Left ventricle myocardium inferior (tissue), 1 donor: ENCODE measurements at places on chromosomes 13 and 19.
A peak's percentile ranks its signal among the peaks of the same experiment; 100 is the strongest.

GRCh38 chr19:55704494-55705245 is 29.6 kb downstream of the EPN1 start:
- no peak for DNase-seq

- no peak for DNase-seq
Observed at GRCh38 chr13:45196622-45197021, 4.2 kb downstream of the KCTD4 start.

DNA sequence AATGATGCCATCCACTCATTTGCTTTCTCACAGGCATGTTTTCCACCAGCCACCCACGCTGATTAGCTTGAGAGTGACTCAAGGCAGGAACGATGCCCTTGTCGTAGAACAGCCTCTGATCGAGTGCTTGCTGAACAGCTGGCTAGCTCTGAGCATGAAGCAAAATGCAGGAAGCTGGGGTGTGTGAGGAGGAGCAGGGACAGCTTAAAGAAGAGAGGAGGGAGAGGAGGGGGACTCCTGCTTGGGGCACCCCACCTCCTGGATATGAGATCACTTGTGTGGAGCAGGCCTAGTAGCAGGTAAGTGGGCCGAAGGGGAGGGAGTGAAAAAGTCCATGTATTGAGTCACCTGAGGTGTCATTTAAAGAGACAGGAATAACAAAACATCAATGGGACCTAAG is 48.8 kb downstream of the IRS2 start:
- no peak for DNase-seq

DNA sequence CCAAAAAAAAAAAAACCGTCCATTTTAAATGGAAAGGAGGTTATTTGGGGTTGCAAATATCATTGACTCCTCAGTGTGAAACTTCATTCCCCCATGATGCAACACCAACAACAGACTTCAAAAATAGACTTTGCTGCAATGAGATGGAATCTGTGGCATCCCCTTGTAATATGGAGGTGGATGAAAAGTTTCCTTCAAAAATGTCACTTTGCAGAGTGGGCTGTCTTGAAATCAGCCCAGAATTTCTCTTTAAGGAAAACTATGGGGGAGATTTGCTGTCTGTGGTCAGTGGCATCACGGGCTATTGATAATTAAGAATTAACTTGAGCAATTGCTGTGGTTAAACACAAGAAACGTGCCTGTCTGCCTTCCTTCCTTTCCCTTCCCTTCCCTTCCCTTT is 1.5 kb downstream of the GPR18 start:
- DNase-seq: no peak

GRCh38 chr13:73991884-73992283 is 142.3 kb downstream of the KLF12 start:
- no peak for DNase-seq

- no peak for DNase-seq
Observed at GRCh38 chr13:40398065-40398464, 268.4 kb downstream of the FOXO1 start.

DNA sequence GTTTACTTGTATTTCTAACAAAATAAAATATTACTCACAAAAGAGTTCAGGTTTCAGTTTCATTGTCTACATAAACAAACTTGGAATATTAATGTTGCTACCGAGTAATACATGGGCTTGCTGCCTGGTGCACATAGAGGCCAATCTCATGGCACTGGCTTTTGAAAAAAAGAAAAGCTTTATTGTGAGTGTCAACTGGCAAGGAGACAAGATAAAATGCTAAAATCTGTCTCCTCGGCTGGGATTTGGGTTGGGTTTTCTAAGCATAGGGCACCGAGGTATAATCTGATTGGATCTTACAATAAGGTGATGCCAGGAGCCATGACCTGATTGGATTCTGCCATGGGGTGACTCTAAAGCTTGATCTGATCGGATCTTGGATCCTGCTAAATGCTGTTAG is 1519.9 kb upstream of the MIR17HG start:
- DNase-seq: no peak

DNA sequence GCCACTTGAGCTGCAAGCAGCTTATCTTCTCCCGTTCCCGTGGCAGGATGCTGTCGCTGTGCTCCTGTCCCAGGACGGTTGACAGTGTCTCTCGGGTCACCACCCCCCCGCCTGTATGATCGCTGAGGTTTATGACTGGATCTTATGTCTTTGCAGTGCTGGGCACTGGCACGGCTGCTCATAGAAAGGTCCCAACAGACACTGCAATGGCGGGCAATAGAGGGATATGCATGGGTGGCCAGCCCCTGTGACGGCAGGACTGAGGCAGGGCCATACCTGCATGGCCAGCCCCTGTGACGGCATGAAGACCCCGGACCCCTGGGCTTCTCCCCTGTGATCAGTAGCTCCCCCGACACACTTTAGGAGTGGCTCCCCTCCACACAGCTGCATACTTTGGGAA is 307.2 kb downstream of the TEX29 start:
- no peak for DNase-seq

GRCh38 chr19:3210347-3211017 is 14.0 kb upstream of the CELF5 start:
- peak; percentile 46 for DNase-seq

DNA sequence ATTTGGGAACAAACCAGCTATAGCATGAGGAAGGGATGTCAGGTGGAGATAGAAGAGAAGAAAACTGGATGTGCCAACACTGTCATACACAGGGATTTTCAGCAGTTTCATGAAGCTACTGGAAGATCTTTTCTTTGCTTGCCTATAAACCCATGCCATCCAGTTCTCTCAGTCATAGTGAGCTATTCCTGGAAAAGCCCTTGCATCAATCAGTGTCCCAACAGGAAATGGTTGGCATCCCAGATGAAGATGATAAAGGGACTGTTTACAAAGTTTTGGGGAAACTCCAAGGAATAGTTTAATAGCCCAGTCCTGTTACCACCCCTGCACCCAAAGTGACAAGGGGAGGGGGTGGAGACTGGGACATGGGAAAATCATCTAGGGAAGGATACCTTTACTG is 58.5 kb upstream of the ARGLU1 start:
- no peak for DNase-seq

GRCh38 chr19:42653841-42654240 is 59.1 kb upstream of the CEACAM8 start:
- no peak for DNase-seq

GRCh38 chr13:105462098-105462497 is 1073.4 kb downstream of the EFNB2 start:
- no peak for DNase-seq

- no peak for DNase-seq
Observed at GRCh38 chr13:35475212-35475959, 1.1 kb downstream of the MAB21L1 start.

GRCh38 chr19:52646571-52647217 is 8.5 kb upstream of the ZNF83 start:
- DNase-seq: no peak

GRCh38 chr13:32243695-32244094 is 71.5 kb downstream of the ZAR1L start:
- DNase-seq: no peak

DNA sequence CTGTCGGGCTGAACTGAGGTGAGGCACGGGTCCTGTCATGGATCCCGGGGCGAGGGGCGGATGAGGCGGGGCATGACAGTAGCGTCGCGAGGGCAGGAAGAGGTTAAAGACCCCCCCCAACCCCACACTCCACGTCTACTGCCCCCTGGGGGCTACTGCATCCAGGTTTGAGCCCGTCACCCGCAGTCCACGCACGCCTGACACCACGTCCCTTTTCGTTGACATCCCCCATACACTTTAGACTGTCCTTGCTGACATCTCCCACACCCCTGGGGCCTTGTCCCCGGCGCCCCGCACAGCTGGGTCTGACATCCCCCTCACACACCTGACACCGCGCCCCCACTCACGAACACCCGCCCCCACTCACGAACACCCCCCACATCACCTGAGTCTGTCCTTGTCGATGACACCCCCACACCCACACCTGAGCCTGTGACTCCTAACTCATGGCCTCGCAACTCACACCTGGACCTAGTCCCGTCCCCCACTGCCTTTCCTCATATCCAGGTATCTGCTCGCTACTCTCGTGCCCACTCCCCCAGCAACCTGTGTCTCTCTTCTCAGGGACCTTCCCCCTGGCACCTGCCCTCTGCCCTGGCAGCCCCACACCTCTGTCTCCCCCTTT is 416 bp downstream of the SLC25A42 start:
- DNase-seq: no peak

GRCh38 chr19:31981545-31981944 is 363.9 kb upstream of the ZNF507 start:
- DNase-seq: no peak

GRCh38 chr19:11281356-11282049 is 14.5 kb upstream of the TSPAN16 start:
- no peak for DNase-seq

DNA sequence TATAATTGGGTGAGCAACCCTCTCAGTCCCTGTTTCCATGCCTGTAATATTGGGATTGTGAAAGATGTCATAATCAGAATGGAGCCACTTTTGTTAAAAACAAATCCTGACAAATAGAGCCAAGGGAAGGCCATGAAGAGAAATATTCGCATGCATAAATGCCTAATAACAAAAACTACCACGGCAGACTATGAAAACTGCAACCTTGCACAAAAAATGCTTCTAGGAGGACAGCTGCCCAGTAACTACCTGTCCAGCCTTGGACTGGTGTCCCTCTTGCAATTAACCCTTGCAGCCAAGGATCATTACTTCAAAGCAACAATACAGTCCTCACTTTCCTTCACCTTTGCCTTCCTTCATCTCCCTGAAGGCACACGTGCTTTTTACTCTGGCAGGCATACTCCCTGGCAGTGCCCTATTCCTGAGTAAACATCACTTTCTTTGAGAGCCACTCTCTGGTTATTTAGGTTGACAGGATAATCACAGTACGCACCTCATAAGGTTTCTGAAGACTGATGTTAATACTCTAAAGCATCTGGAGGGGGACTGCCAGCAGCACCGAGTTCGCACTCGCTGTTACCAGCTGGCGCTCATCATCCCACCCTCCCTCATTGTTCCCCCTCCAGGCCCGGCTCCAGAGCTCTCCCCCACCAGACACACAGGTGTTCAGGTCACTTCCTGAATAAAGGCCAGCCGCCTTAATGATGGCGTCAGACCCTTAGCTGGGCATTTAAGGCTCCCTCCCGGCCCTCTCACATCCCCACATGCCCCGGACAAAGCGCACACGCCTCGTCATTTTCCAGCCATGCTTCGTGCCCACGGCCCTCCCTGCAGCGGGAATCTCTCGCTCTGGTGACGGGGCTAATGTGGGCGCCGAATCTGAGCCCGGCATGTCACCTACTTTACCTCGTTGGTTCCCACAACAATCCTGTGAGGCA is 57.3 kb downstream of the CDADC1 start:
- DNase-seq: no peak

GRCh38 chr13:76609643-76610042 is 276.6 kb downstream of the KCTD12 start:
- no peak for DNase-seq

- no peak for DNase-seq
Observed at GRCh38 chr13:28313579-28313978, 175.2 kb downstream of the PAN3 start.

DNA sequence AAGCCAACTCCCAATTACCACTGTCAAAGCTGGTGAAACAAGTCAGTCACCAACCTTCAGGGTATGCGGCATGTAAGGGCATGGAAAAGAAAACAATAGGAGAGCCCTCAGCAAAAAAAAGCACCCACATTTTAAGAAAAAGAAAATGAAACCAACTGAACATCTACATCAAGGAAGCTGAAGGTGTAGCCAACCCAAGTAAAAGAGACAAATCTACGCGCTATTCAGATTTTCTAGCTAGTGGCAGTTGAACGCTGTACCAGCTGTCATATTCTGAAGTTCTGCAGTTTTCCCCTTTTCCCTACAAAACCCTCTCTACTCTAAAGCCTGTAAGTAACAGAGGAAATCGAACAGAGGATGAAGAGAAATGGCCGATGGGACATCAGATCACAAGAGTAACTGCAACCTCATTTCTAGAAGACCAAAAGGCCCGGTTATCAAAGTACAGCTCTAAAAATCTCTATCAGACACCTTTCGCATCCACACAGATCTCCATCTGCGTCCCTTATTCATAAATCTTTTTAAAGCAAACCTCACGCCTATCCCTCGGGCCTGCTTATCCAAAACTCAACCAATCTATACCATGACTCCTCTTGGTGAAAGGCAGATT is 1.4 kb downstream of the MYCBP2 start:
- DNase-seq: no peak

DNA sequence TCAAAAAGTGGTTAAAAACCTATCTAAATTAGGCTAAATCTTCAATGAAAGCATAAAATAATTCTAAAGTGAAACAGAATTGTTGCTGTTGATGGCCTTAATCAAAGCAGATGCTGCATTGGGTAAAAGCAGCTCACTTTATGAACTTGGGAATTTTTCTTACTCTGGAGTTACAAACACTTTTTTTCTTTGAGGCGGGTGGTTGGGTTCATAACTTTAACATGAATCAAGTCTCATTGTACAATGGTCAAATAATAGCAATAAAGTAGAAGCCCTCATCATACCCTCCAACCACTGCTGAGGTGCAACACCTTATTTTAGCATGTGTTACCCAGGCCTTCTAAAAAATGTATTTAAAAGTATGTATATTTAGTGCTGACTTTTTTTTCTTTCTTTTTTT is 29.1 kb downstream of the NUP58 start:
- DNase-seq: no peak

DNA sequence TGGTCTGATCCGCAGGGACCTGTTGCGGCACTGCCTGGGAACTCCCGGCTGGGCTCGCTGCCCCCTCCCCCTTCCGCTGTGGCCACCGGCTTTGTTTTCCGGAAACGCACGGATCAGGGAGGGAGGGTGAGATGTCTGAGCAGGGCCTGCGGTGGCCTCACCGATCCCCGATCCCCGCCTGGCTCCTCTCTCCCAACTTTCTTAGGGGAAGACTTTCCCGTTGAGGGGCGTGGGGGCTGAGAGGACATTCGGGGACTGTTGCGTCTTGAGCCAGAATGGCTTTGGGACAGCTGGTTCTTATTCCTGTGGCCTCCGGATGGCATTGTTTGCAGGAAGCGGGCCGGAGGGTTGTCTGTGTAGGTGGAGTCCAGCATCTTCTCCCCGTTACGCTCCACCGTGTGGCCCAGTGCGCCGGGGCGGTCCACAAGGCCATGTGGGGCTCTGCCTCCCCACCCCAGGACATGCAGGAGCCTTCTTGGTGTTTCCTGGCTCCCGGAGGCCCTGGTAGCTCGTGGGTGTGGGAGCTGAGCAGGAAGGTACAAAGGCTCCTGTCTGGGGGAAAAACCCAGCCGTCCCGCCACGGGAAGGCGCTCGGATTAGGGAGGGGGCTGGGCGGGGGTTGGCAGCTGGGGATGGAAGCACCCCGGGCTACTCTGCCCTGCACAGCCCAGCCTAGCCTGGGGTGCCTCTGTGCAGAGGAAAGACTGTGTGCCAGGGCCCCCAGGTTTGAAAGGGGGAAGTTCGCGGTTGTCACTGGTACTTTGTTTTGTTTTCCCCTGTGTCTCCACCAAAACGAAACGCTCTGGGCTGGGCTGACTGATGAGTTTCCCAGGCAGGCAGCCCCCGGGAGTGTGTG is 1.3 kb downstream of the CSNK1G2 start:
- peak; percentile 66 for DNase-seq
